ENCODE measurements at places on chromosomes 11 and 22.
A peak's percentile ranks its signal among the peaks of the same experiment; 100 is the strongest.

- no peak for DNase-seq
Measured at GRCh38 chr11:83259559-83259958, 26.6 kb downstream of the CCDC90B start.

DNA sequence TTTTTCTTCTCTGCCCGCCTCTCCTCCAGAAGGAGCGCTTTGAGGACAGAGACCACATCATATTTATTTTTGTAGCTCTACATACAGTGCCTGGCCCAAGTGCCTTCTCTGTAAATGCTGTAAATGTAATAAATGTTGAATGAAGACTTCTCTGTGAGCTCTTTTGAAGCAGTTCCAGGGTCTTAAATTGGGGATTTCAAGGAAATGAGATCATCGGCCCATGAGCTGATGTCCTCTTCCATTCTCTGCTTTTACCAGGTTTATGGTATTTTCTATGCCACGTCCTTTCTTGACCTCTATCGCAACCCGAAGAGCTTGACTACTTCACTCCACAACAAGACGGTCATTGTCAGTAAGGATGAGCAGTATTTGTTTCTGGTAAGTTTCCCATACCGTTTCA lies 165.7 kb upstream of the SORL1-AS1 start:
- DNase-seq = no peak

GRCh38 chr11:614623-615503 lies 887 bp downstream of the IRF7 start:
- no peak for DNase-seq

- no peak for DNase-seq
Measured at GRCh38 chr11:93700830-93701229, 39.3 kb downstream of the CEP295 start.

DNA sequence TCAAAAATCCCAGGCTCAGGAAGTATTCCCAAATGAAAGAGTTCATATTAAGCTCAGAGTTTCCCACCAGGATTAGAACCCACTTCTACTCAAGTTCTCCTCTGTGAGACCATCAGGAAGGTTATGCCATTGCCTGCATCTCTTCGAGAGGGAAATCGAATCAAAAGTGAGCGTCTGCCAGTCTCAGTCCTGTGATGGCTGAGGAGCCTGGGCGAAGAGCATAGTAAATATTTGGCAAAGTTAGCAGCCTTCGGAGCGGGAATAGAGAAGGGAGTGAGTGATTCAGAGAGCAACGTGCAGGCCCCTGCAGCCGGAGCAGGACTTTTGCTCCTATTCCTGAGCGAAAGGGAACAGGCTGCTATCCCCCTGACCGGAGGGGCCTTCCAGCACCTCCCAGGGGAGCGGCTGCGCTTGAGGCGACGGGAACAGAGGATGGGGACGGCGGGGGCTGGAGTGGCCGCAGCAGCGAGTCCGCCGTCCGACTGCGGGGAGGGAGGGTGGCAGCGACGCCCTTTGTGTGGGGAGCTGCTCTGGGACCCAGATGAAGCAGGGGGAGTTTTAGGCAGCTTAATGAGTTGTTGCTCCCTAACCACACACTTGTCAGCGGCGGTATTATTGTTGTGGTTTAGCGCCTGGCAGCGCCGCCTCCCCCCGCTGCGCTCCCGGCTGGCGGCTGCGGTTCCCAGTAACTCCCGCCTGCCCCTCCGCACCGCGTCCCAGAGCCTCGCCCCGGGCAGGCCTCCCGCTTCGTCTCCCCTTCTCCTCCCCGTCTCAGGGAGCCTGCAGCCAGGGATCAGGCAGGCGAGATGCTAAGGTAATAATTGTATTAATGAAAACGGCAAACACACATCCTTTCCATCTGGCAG lies 21.7 kb upstream of the NRGN start:
- peak; percentile 65 for DNase-seq

DNA sequence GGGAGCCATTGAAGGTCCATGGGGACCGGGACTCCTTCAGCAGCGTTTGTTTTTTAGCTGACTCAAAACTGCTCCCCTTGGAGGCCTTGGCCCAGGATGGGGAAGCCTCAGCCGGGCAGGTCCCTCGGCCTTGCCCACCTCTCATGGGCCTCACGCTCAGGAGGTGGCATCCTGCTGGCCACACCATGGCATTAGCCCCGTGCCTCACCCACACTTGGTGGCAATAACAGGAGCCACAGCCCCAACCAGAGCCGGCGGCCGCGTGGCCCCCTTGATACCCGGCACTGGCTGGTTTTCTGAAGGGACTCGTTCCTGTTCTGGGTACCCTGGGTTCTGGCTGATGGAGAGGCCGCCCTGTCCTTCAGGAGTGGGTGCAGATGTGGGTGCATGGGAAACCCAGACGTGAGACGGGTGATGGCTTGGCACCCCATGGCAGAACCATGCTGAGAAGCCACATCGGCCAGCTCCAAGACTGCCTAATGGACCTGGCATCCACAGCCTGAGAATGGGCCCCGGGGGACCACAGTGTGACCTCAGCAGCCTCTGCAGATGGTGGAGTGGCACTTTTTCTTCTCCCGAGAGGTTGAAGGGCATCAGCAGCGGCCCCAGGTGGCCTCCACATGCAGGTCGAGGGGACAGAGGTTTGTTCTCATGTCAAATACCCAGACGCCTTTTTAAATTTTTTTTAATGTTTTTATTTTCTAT lies 49.8 kb upstream of the PPARA start:
- no peak for DNase-seq

DNA sequence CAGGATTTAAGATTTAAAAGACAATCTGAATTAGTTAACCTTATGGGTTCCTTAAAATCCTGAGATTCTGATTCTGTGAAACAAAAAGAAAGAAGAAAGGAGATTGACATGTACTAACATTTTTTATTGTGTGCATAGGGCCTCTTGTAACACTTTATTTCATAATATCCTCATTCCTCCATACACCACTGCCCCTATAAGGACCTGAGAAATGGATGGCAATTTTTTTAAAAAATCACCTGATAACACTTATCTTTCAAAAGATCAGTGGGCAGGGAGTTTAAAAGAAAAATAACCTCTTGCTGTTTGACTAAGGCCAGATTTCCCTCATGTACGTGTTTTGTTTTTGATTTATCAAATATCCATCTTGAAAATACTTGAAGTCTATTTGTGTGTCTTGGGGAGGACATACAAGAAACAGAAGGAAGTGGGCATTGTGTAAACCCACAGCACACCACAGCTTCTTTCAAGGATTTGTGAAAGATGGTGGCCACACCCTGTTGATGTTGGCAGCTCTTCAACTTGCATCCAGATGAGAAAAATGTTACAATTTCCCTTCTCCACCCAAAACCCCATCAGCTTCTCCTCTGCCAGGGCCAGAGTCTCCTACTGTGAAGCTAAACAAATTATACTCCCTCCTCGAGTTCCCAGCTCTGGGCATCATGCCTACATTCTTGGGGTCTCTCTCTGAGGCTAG lies 35.0 kb upstream of the MPEG1 start:
- peak; percentile 74 for DNase-seq

- DNase-seq = peak; percentile 60
Measured at GRCh38 chr11:123239191-123240150, 44.4 kb upstream of the CLMP start.

DNA sequence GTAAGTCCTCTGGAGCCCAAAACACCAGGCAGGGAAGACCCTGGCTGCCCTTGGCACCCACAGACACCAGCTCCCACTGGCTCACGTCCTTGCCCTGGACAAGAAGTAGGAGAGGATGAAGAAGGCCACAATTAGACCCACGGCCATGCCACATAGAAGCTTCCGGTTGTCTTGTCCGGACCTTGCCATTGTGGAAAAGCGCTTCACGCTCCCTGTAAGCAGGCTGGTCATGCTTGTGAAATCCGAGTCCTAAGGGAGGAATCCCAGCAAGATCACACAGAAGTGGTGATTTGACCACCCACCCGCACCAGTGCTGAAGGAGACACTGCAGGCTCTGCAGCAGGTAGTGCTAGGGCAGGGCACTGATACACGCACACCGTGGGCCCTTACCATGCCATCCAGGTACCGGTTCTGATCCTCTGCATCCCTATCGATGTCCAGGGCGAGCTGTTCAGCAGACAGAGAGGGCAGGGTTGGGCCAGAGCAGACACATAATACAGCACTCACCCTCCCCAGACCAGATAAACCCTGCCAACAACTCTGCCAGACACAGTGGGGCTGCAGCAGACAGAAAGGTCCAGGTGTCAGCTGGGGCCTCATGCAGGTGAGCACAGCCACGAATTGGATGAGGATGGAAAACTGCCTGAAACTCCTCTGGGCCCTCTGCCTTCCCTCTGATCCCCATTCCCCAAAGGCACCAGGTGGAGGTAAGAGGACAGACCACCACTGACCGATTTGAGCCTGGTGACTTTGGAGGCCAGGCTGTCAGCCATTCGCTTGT lies 1.8 kb downstream of the BET1L start:
- DNase-seq = no peak

GRCh38 chr11:109374441-109374840 lies 47.5 kb upstream of the C11orf87 start:
- DNase-seq = no peak

GRCh38 chr11:2882396-2883110 lies 3.0 kb downstream of the CDKN1C start:
- no peak for DNase-seq
